IMR-90 (cell line): ENCODE measurements at places on chromosomes 13 and 19. TPM values are rescaled to one million over a fixed set of nuclear protein-coding genes. Genes with fewer than 3 reads are reported as not detected.

GRCh38 chr19:719636-720344 lies 11.1 kb downstream of the PALM start:
- no peak overlapping the region for H3K27ac ChIP-seq
- peaks cover 8% of the 10 kb centered on the region; the same call in 1 of the 2 replicates for H3K36me3 ChIP-seq
- H3K27me3 ChIP-seq = peaks cover 2% of the 10 kb centered on the region; the same call in 1 of the 2 replicates
- no peak overlapping the region for H3K4me3 ChIP-seq
- peaks cover 4% of the 10 kb centered on the region; the same call in 1 of the 2 replicates for H3K4me1 ChIP-seq
- DNase-seq = no peak

SLC25A30 gene
- total RNA-seq = 15.3 and 19.4 TPM in 2 replicates

GRCh38 chr13:29849731-29850212 lies 645 bp downstream of the UBL3 start:
- peak; percentile 71 for DNase-seq
- H3K4me3 ChIP-seq = peak overlapping the region; percentile 81
- H3K27ac ChIP-seq = peak overlapping the region; percentile 98
- H3K27me3 ChIP-seq = no peaks in the 10 kb centered on the region
- no peaks in the 10 kb centered on the region for H3K36me3 ChIP-seq
- H3K4me1 ChIP-seq = peaks cover 4% of the 10 kb centered on the region; the same call in 1 of the 2 replicates

DNA sequence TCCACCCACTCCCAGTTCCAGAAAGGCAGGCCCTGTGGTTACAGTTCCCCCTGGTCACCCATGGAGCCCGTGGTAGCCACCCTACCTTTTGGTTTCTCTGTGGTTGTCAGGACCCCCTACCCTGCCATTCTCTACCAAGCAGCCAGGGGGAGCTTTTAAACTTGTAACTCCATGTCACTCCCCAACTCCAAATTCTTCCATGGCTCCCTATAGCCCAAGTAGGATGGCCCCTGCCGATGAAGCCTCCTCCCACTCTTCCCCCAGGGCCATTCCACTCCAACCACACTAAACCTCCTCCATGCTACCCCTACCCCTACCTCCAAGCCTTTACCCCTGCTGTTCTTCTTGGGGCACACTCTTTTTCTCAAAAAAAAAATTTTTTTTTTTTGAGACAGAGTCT lies 2.2 kb downstream of the S1PR2 start:
- peaks cover 27% of the 10 kb centered on the region for H3K4me1 ChIP-seq
- no peak overlapping the region for H3K4me3 ChIP-seq
- H3K27me3 ChIP-seq = no peaks in the 10 kb centered on the region
- peaks cover 16% of the 10 kb centered on the region for H3K36me3 ChIP-seq

DNA sequence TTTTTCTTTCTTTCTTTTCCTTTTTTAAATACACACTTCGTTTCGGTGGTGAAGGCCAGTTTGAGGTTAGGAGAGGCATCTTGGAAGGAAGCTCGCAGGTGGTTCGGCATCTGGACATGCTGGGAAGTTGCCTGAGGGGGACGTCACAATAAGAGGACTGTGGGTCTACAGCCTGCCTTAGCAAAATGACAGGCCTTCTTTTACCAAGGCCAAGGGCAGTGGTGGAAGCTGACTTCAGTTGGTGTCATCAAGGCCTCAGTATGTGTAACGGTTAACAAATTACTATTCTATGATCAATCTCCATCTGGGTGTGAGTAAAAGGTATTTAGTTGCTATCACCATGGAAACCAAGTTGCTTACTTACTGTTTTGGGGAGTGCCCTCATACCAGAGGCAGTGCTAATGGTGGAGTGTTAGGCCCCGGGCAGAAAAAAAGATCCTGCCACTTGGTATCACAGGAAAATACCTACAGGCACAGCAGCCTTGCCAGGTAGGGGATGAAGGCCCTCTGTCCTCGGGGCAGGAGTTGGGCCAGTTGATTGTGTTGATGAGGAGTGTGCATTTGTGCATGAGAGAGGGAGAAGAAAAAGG lies 10.3 kb downstream of the ACTN4 start:
- H3K27me3 ChIP-seq = no peaks in the 10 kb centered on the region
- DNase-seq = peak; percentile 89
- H3K36me3 ChIP-seq = peaks cover 17% of the 10 kb centered on the region
- peak overlapping the region; percentile 98 for H3K27ac ChIP-seq
- no peak overlapping the region; the same call in 1 of the 2 replicates for H3K4me3 ChIP-seq

GRCh38 chr19:15231271-15231670 lies 977 bp downstream of the EPHX3 start:
- peaks cover 7% of the 10 kb centered on the region for H3K36me3 ChIP-seq
- no peak overlapping the region for H3K4me3 ChIP-seq
- no peak overlapping the region for H3K27ac ChIP-seq
- H3K4me1 ChIP-seq = peaks cover 2% of the 10 kb centered on the region; the same call in 1 of the 2 replicates
- no peak for DNase-seq
- no peaks in the 10 kb centered on the region for H3K27me3 ChIP-seq

DNA sequence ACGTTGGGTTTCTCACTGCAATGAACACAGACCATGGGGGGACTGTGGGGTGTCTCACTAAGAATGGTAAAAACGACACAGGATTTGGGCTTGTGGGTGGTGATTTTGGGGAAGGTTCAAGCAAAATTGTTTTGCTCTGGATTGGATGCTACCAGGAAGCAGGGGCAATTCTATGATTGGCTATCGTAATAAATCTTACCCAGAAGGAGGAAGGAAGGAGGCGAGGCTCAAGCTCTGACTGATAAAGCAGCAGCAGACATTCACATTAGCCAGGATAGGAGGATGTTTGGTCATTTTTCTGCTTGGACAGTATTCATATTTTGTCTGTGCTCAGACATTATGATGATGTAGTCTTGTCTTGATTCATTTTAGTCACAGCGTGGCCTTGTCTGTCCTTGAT lies 1.5 kb downstream of the ZNF576 start:
- H3K4me3 ChIP-seq = no peak overlapping the region
- H3K36me3 ChIP-seq = peaks cover 24% of the 10 kb centered on the region
- peaks cover 9% of the 10 kb centered on the region for H3K4me1 ChIP-seq
- no peak for DNase-seq
- H3K27ac ChIP-seq = no peak overlapping the region

DNA sequence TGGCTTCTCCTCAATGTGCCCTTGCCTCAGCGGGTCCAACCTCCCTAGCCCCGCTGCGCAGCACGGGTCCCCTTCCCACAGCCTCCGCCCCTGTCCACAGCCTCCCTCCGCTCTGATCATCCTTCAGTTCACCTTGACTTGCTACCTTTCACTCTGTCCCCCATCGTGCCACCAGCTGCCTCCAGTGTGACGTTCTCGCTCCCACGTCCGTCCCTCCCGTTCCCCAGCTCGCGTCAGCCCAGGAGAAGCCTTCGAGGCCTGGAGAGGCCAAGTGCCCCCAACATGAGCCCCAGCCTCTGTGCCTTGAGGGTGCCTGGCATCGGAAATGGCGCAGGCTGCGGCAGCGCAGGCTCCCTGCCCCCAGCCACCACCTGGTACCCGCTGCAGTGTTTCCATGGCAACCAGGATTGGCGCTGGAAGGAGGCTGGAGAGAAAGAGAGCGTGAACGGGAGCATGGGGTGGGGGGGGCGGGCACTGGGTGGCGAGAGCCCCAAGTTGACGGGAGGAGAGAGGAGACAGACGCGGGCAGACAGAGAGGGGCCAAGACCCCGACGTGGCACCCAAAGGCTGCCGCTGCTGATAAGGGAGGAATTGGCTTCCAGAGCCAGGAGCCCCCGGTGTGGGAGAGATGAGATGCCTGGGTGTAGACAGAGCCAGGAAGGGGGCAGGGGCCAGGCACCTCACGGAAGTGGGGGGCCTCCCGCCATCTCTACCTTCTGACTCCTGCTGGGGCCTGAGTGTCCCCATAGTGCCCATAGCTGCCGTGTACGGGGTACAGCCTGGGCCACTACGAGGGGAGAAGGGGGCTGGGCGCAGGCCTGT lies 844 bp upstream of the ASPDH start:
- DNase-seq = no peak
- H3K36me3 ChIP-seq = no peaks in the 10 kb centered on the region
- peaks cover 3% of the 10 kb centered on the region for H3K4me1 ChIP-seq
- no peak overlapping the region for H3K27ac ChIP-seq
- H3K4me3 ChIP-seq = no peak overlapping the region

GRCh38 chr13:66468656-66469055 lies 761.5 kb downstream of the PCDH9 start:
- no peak overlapping the region for H3K4me3 ChIP-seq
- no peaks in the 10 kb centered on the region for H3K27me3 ChIP-seq
- peak; percentile 30 for DNase-seq
- H3K36me3 ChIP-seq = no peaks in the 10 kb centered on the region
- H3K4me1 ChIP-seq = no peaks in the 10 kb centered on the region

KLF1 gene
- total RNA-seq = not detected in 2 replicates

IGFL2 gene
- not detected in 2 replicates for total RNA-seq

SIGLECL1 gene
- not detected in 2 replicates for total RNA-seq

DNA sequence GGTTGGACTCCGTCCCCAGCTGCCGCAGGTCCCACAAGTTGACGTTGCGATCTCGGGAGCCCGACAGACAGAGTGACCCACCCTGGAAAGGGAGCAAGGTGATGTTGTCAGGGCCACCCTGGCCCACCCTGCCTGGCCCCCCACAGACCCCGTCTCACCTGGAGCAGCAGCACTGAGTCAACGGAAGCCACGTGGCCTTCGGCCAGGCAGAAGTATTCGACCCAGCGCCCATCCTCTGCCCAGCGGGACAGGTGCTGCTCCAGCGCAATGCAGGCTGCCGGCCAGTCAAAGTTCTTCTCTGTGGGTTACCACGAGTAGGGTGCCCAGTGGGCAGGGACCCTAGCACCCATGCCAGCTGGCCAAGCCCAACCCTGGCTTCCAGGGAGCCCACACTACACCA lies 1.8 kb downstream of the FBXW9 start:
- H3K36me3 ChIP-seq = peaks cover 11% of the 10 kb centered on the region
- peaks cover 2% of the 10 kb centered on the region; the same call in 1 of the 2 replicates for H3K4me1 ChIP-seq
- no peak for DNase-seq
- H3K27me3 ChIP-seq = no peaks in the 10 kb centered on the region
- H3K27ac ChIP-seq = no peak overlapping the region

GRCh38 chr19:55644191-55644833 lies 863 bp downstream of the ZNF581 start:
- peaks cover 13% of the 10 kb centered on the region for H3K36me3 ChIP-seq
- no peaks in the 10 kb centered on the region for H3K27me3 ChIP-seq
- H3K27ac ChIP-seq = peak overlapping the region; percentile 71
- H3K4me1 ChIP-seq = peaks cover 16% of the 10 kb centered on the region

TEX101 gene
- total RNA-seq = not detected in 2 replicates

GRCh38 chr13:50512474-50513299 lies 330.8 kb downstream of the DLEU7 start:
- peak overlapping the region; percentile 28 for H3K4me3 ChIP-seq
- H3K4me1 ChIP-seq = peaks cover 4% of the 10 kb centered on the region
- no peaks in the 10 kb centered on the region for H3K27me3 ChIP-seq

DNA sequence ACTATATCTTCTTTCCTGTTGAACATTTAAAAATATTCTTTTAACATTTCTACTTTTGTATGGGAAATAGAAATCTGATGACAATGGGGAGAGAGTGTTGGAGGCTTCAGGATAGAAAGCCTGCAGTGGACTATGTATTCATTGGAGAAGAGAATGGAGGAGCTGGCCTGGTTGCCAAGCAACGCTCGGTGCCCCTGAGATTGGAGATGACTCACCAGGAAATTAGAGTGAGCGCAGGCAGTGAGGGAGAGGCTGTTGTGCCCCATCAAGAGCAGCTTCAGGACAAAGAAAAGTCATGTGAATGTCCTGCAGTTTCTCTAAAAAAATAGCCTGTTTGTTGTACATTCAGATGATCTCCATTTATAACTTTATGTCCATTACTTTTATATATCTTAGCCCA lies 48.7 kb upstream of the ZNF835 start:
- no peaks in the 10 kb centered on the region for H3K36me3 ChIP-seq
- no peaks in the 10 kb centered on the region for H3K4me1 ChIP-seq
- no peaks in the 10 kb centered on the region for H3K27me3 ChIP-seq
- no peak overlapping the region for H3K27ac ChIP-seq
- no peak for DNase-seq
- no peak overlapping the region for H3K4me3 ChIP-seq

DCUN1D2 gene
- total RNA-seq = 6.9 and 8.1 TPM in 2 replicates

KANK3 gene
- not detected in 2 replicates for total RNA-seq

DNA sequence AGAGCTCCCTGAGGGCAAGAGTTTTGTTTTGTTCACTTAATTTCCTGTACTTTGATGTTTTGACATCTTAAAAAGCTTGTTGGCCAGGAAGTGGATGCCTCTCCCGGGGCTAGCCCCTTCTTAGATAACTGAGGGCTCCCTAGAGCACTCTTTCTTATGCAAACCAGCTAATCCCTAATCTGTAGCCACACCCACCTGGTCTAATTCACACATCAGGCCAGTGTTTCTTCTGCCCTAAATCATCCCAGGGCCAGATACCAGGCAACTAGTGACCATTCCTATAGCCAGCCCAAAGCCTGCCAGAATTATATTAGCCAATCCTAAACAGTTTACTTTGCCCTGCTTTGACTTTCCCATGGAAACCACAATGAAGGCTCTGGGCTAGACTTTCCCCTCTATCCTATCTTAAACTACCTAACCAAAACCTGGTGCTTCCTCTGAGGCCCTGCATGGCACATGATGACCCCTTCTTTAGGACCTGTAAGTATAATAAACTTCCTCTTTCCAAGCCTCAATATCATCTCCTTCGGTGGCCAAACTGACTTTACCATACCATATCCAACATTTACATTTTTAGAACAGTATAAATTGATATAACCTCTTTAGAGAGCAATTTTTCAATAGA lies 24.8 kb downstream of the WBP4 start:
- no peak overlapping the region for H3K4me3 ChIP-seq
- H3K36me3 ChIP-seq = peaks cover 16% of the 10 kb centered on the region
- no peak for DNase-seq
- H3K4me1 ChIP-seq = no peaks in the 10 kb centered on the region

- H3K4me1 ChIP-seq = no peaks in the 10 kb centered on the region
- H3K27ac ChIP-seq = no peak overlapping the region
- H3K4me3 ChIP-seq = no peak overlapping the region
- no peak for DNase-seq
- H3K27me3 ChIP-seq = no peaks in the 10 kb centered on the region; the same call in 1 of the 2 replicates
Measured at GRCh38 chr13:111382411-111382810, 62.0 kb downstream of the TEX29 start.

DNA sequence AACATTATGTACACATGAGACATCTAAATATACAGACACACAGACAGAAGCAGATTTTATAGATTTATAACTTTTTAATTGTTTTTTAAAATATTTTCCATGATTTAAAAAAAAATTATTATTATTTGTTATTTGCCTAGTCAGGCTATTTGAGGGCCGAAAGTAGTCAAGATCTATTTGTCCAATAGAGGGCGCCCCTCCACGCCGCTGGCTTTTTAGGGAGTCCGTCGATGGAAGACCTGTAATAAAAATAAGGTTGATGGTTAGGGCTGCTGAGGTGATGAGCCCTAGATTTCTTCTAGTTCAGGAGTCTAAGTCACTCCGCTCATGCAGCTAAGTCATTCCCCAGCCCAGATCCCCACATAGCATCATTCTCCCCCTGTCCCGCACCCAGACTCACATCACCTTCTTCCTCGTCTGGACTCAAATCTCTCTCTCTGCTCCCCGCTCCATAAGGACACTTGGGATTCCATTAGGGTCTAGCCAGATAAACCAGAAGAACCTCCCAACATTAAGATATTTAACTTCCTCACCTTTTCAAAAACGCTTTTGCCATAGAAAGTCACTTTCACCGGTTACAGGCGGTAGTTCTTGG lies 33.9 kb upstream of the CEACAM21 start:
- DNase-seq = peak; percentile 4
- peaks cover 25% of the 10 kb centered on the region for H3K27me3 ChIP-seq
- H3K4me1 ChIP-seq = no peaks in the 10 kb centered on the region
- no peak overlapping the region for H3K4me3 ChIP-seq

- H3K27me3 ChIP-seq = no peaks in the 10 kb centered on the region; the same call in 1 of the 2 replicates
- no peak overlapping the region for H3K27ac ChIP-seq
- no peak for DNase-seq
- no peaks in the 10 kb centered on the region for H3K36me3 ChIP-seq
Measured at GRCh38 chr19:51566489-51567100, 4.5 kb upstream of the ZNF175 start.
